ENCODE measurements at places on chromosomes 4 and X.

GRCh38 chr4:74794382-74795010, at the start of gene BTC:
Gene BTC, minus strand, starts transcription at chr4:74794523. Its CDS starts 198 bp downstream, at chr4:74794325.
- H3K4me3 ChIP-seq = peak within 1 kb of the TSS; percentile 61
- no peaks in the 10 kb centered on the region for H3K27me3 ChIP-seq
- DNase-seq = peak; percentile 49
- no peak within 1 kb of the TSS for H3K27ac ChIP-seq
- H3K36me3 ChIP-seq = no peaks in the 10 kb centered on the region

DNA sequence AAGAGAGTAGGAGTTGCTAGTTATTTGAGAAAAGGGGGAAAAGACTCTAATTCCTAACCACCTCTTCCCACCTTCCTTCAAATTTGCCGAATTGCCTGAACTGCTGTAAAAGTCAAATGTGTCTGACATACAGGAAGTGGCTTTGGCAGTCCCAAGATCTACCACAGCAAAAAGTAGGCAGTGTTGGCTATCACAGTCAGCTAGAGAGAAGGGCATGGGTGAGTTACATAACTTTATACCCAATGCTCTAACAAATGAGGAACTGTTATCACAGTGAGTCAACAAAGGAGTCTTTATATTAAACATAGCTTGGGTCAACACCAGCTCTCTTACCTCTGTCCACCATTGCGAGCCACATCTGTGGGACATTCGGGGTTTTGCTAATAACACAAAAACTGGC, 2.4 kb upstream of the MBNL3 start:
- no peaks in the 10 kb centered on the region for H3K36me3 ChIP-seq
- no peak overlapping the region for H3K27ac ChIP-seq
- H3K4me1 ChIP-seq = peaks cover 5% of the 10 kb centered on the region
- no peak for DNase-seq
- no peak overlapping the region for H3K4me3 ChIP-seq

DNA sequence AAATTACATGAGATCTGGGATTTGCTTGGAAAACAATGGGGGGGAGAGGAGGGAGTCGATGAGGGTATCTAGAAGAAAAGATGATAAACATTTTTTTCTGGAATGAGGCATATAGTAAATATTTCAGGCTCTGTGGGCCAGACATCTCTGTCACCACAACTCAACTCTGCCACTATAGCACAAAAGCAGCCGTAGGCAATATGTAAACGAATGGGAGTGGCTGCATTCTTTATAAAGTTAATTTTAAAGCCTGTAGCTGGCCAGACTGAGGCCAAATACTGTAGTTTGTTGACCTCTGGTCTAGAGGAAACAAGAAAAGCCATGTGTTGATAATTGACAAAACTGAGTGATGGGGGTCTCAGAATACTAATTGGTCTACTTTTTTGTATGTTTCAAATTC, 14.1 kb upstream of the TCEANC start:
- no peak overlapping the region for H3K4me3 ChIP-seq
- H3K4me1 ChIP-seq = no peaks in the 10 kb centered on the region
- DNase-seq = no peak
- no peaks in the 10 kb centered on the region for H3K27me3 ChIP-seq
- H3K36me3 ChIP-seq = no peaks in the 10 kb centered on the region

DNA sequence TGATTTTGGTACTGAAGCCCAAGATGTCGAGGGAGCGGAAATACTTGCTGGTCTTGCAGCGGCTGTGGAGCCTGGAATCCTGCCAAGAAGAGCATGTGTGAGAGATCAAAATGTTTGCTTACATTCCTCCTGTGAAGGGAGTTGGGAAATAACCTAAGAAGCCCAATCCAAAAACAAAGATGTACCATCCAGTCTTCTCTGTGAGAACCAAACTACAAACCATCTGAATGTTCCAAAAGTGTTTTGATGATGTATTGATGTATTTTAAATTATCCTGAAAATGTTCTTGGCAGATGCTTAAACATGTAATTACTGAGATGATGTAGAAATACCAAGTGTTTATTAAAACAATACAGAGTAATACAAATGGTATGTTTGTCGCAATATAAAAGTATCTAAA, 10.1 kb upstream of the ADH1A start:
- no peaks in the 10 kb centered on the region for H3K36me3 ChIP-seq
- H3K4me1 ChIP-seq = no peaks in the 10 kb centered on the region
- DNase-seq = no peak
- H3K4me3 ChIP-seq = no peak overlapping the region
- H3K27me3 ChIP-seq = no peaks in the 10 kb centered on the region

GRCh38 chrX:101977106-101977505, 45.3 kb upstream of the ZMAT1 start:
- H3K36me3 ChIP-seq = no peaks in the 10 kb centered on the region
- H3K4me3 ChIP-seq = no peak overlapping the region
- H3K27ac ChIP-seq = no peak overlapping the region
- no peak for DNase-seq

GRCh38 chr4:174119830-174120229, 163.6 kb downstream of the FBXO8 start:
- no peak overlapping the region for H3K4me3 ChIP-seq
- no peaks in the 10 kb centered on the region for H3K27me3 ChIP-seq
- H3K4me1 ChIP-seq = peaks cover 3% of the 10 kb centered on the region

- H3K27ac ChIP-seq = no peak overlapping the region
- no peaks in the 10 kb centered on the region for H3K27me3 ChIP-seq
- H3K36me3 ChIP-seq = no peaks in the 10 kb centered on the region
- H3K4me3 ChIP-seq = no peak overlapping the region
- H3K4me1 ChIP-seq = no peaks in the 10 kb centered on the region
- DNase-seq = no peak
Measured at GRCh38 chr4:40378619-40379018, 43.5 kb downstream of the CHRNA9 start.

GRCh38 chr4:183177001-183177400, 77.9 kb downstream of the WWC2 start:
- H3K27me3 ChIP-seq = no peaks in the 10 kb centered on the region
- H3K4me1 ChIP-seq = peaks cover 23% of the 10 kb centered on the region
- peak overlapping the region; percentile 37 for H3K27ac ChIP-seq
- no peak overlapping the region for H3K4me3 ChIP-seq

- H3K27ac ChIP-seq = peak within 1 kb of the TSS; percentile 63
- H3K27me3 ChIP-seq = no peaks in the 10 kb centered on the region
- H3K4me1 ChIP-seq = peaks cover 20% of the 10 kb centered on the region
- peak within 1 kb of the TSS; percentile 68 for H3K4me3 ChIP-seq
Measured at GRCh38 chr4:47914220-47914925, at the start of gene NFXL1. Gene NFXL1, minus strand, starts transcription at chr4:47914583. Its CDS starts 380 bp downstream, at chr4:47914203.

- no peaks in the 10 kb centered on the region for H3K36me3 ChIP-seq
- no peak for DNase-seq
- H3K27ac ChIP-seq = no peak overlapping the region
- no peaks in the 10 kb centered on the region for H3K4me1 ChIP-seq
- no peak overlapping the region for H3K4me3 ChIP-seq
Measured at GRCh38 chr4:145709843-145710242, 29.9 kb downstream of the C4orf51 start.

Data from RWPE2 (cell line).